ENCODE measurements at places on chromosomes 12 and 14.

DNA sequence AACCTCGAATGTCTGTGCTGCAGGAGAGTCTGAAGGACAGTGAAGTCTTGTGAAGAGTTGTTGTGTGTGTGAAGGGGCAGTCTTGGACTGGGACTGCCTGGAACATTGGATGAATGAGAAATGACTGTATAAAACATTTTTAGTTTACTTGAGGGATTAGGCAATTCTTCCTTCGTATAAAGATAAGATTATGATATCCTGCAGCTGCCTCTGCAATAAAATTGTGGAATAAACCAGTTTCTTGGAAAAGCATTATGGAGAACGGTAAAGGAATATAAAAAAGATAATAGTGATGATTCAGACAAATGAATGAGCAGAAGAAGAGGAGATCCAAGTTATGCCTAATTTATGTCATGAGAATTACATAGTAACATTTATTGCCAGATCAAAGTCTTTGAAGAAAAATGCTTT, 30.9 kb upstream of the LUM start:
- no peak for DNase-seq

- DNase-seq = no peak
Measured at GRCh38 chr12:15597125-15597830, 191.9 kb downstream of the EPS8 start.

DNA sequence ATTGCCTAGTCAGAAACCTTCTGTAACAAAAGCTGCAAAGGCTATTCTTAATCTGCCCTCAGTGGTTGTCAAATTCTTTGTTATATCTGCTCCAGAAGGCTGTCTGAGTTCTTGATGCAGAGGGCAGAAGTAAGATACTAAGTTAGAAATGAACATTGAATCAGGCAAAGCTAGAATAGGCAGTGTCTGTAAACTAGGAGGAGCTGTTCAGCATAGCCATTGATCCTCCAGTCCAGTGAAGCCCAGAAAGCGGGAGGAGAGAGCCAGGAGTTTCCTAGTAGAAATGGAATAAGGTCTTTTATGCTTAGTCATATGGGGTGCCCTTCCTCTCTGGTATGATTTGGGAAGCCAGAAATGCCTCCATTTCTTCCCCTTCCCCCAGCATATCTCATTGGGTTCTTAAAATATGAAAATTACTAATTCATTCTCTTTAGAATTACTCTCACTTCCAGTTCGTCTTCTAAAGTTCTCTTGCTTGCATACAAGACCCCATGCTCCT, 76.2 kb downstream of the APAF1 start:
- DNase-seq = no peak

DNA sequence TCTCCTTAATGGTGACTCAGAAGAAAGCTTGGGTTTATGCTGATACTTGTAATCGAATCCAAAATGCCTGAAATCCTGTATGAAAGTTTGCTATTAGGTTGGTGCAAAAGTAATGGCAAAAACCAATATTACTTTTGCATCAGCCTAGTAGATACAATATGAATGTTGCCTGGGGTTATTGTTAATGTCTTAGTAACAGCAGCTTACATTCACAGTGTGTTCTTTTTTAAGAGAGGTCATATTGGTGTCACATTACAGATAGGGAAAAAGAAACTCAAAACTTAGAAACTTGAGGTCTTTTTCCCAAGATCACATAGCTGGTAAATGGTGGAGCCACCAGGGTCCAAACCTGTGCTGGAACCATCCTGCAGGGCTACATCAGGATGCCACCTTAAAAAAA, 25.2 kb downstream of the SRGAP1 start:
- no peak for DNase-seq

DNA sequence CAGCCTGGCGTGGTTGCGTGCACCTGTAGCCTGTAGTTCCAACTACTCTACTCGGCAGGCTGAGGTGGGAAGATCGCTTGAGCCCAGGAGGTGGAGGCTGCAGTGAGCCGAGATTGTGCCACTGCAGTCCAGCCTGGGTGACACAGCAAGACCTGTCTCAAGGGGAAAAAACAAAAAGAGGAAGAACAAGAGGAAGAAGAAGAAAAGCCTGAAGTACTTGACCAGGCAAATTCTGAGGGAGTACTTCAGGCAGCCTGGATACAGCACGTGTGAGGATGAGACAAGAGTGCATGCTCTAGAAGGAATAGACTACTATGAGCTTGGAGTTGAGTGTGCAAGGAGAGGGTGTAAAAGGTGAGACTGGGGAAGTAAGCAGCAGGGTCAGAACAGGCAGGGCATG, 1.8 kb downstream of the GDF3 start:
- no peak for DNase-seq

- no peak for DNase-seq
Measured at GRCh38 chr12:12180136-12180535, 86.7 kb downstream of the LRP6 start.

GRCh38 chr12:22256605-22257004, 77.9 kb downstream of the ST8SIA1 start:
- DNase-seq = no peak

DNA sequence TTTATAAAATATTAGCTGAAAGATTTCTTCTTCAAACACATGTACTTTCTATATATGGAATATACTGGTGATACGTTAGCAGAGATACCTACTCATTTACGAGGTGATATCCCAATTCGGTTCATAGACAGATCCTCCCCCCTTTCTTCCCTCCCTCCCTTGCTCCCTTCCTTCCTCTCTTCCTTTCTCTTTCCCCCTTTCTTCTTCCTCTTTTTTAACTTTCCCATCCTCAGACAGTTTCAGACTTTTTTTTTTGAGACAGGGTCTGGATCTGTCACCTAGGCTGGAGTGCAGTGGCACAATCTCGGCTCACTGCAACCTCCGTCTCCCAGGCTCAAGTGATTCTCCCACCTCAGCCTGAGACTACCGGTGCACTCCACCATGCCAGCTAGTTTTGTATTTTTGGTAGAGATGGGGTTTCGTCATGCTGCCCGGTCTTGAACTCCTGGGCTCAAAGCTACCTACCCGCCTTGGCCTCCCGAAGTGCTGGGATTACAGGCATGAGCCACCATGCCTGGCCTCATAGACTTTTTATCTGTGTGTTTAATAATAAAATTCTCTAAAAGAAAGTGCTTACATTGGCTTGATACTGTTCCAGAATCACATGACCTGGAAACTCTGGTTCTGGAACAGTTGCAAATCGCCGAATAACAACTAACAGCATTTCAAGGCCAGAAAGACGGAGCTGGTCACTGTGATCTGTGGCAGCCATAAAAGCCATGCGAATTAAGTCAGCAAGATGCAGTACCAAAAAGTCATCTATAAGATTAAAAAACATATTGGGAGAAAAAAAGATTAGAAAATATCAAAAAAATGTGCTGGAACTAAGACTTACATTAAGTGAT, 99.2 kb downstream of the HEATR5A start:
- DNase-seq = no peak

DNA sequence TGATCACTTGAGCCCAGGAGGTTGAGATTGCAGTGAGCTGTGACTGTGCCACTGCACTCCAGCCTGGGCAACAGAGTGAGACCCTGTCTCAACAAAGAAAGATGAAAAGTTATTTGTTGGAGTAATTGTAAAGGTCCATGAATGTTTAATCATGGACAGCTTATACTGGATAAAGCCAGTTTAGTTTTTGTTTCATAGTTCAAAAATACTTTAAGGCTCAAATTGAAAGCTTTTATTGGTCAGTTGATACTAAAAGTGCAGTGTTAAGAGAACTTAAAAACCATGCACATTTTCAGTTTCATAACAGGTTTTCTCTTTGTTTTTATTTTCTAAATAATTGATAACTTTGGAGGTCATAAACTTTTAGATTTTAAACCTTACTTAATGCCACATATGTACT, 108.4 kb downstream of the MON2 start:
- DNase-seq = no peak

- DNase-seq = no peak
Measured at GRCh38 chr12:25715102-25715501, 162.0 kb upstream of the LMNTD1 start.
